ENCODE measurements at places on chromosomes 13 and 19. TPM values are rescaled to one million over a fixed set of nuclear protein-coding genes. Genes with fewer than 3 reads are reported as not detected.

ZNF805 gene
- total RNA-seq: 11.3 TPM

ZNF780B gene
- 25.7 TPM for total RNA-seq

NUMBL gene
- 6.4 TPM for total RNA-seq

OVOL3 gene
- not detected for total RNA-seq

ATXN8OS gene
- not detected for total RNA-seq

NLRP11 gene
- total RNA-seq: not detected

UHRF1 gene
- total RNA-seq: 154 TPM

ZNF571 gene
- total RNA-seq: 2.2 TPM

FFAR3 gene
- not detected for total RNA-seq

ERVK3-1 gene
- total RNA-seq: 78.3 TPM

TEX26 gene
- total RNA-seq: not detected

MBD3L2 gene
- total RNA-seq: not detected

ARHGAP45 gene
- total RNA-seq: 481 TPM

THOP1 gene
- 138 TPM for total RNA-seq

ZSCAN5A gene
- total RNA-seq: 5.9 TPM

CLEC17A gene
- total RNA-seq: not detected

ZNF223 gene
- 0.20 TPM for total RNA-seq

GARIN5A gene
- total RNA-seq: not detected

SIGLEC7 gene
- not detected for total RNA-seq

CYP4F2 gene
- total RNA-seq: not detected

CCDC97 gene
- total RNA-seq: 43.5 TPM

TMEM91 gene
- total RNA-seq: 6.0 TPM

KCTD12 gene
- total RNA-seq: 3.7 TPM

EDNRB gene
- not detected for total RNA-seq

IZUMO2 gene
- not detected for total RNA-seq

SLC5A5 gene
- total RNA-seq: 0.59 TPM

ZNF30 gene
- total RNA-seq: 2.7 TPM

CPAMD8 gene
- total RNA-seq: 1.3 TPM

FCGBP gene
- 0.93 TPM for total RNA-seq

STAP2 gene
- total RNA-seq: 8.8 TPM

DENND1C gene
- 100 TPM for total RNA-seq

RYR1 gene
- 1.6 TPM for total RNA-seq

PSG1 gene
- not detected for total RNA-seq

EFNA2 gene
- total RNA-seq: not detected

ZNF728 gene
- total RNA-seq: not detected

TBXA2R gene
- total RNA-seq: 0.26 TPM

ZNF44 gene
- total RNA-seq: 9.7 TPM

ATP8B3 gene
- total RNA-seq: 21.8 TPM

DIAPH3 gene
- total RNA-seq: 24.9 TPM

HOMER3 gene
- not detected for total RNA-seq

ZSCAN4 gene
- not detected for total RNA-seq

SOHLH2 gene
- not detected for total RNA-seq

VRK3 gene
- total RNA-seq: 71.3 TPM

All from activated CD8-positive, alpha-beta memory T cell treated with anti-CD3 and anti-CD28 coated beads, Interleukin-2, amount 10 ng/mL, durations not matched to agents 7 days and 5 days (primary cell).